GM10248 (cell line): ENCODE measurements at places on chromosomes 7 and 10.

DNA sequence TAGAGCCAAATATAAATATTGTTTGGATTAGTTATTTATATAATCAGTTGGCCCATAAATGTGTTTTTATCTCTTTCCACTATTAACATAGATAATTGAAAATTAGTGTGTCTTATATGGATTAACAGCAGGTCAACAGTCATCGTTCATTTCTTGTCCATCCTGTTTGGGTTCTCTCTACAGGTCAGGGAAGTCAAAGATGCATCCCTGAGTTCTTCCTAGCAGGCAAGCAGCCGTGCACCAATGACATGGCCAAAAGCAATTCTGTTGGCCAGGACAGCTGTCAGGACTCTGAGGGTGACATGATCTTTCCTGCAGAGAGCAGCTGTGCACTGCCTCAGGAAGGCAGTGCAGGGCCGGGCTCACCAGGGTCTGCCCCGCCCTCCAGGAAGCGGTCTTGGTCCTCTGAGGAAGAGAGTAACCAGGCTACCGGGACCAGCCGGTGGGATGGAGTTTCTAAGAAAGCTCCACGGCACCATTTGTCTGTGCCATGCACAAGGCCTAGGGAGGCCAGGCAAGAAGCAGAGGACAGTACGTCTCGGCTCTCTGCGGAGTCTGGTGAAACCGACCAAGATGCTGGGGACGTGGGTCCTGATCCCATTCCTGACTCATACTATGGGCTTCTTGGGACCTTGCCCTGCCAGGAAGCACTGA is 15.9 kb downstream of the FBH1 start:
- DNase-seq: no peak

GRCh38 chr7:143518941-143519340 is 41.3 kb downstream of the TAS2R41 start:
- no peak for DNase-seq

GRCh38 chr10:49611816-49612512 is 1.9 kb downstream of the SLC18A3 start:
- no peak for DNase-seq

- DNase-seq: no peak
These were observed 125.5 kb downstream of the PON1 start for GRCh38 chr7:95198863-95199262.

- DNase-seq: no peak
These were observed 488.4 kb upstream of the AKR1E2 start for GRCh38 chr10:4337563-4337962.

GRCh38 chr10:124998624-124999291 is 56.8 kb downstream of the ZRANB1 start:
- DNase-seq: peak; percentile 22

DNA sequence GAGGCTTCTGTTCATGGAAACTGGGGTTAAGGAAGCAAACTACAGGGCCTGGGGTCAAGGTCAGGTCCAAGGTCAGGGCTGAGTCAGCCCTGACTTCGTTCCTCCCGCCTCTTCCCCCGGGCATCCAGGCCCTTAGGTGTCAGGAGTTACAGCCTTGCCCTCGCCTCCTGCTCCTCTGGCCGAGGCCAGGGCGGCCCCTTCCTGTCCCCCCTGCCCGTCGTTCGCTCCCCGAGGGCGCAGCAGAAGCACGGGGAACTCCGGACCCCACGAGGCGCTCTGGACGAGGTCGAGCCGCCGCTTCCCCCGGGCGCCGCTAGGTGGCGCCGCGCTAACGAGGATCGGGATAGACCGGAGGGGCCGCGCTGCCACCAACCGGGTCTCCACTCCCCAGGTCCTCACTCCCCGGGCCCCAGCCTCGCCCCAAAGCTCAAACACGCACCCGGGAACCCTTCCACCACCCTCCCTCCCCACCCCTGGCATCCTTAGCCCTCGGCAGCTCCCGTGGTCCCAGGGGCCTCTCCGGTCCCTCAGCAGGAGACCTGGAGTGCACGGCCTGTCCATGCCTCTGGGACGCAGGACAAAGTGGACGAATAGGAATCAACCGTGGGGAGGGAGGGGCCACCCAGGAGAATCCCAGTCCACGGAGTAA is 59.2 kb upstream of the MYL10 start:
- peak; percentile 92 for DNase-seq

- no peak for DNase-seq
These were observed 11.7 kb upstream of the TBRG4 start for GRCh38 chr7:45122975-45123860.

DNA sequence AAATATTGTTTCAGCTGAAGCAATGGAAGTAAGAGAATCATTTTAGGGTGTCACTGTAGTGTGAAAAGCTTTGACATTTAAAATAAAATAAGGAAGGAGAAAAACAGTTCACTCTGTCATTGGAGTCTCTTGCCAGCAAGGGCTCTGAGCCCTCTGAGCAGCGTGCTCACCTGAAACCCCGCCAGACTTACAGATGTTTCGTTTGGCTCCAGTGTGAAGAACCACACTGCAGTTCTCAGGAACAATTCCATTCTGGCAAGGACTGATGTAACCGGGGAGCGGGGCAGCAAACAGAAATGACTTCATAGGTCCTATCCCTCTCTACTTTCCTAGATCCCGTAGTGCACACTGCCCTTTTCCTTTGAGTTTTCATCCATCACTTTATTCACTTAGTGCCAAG is 164.3 kb downstream of the CELF2 start:
- DNase-seq: no peak

DNA sequence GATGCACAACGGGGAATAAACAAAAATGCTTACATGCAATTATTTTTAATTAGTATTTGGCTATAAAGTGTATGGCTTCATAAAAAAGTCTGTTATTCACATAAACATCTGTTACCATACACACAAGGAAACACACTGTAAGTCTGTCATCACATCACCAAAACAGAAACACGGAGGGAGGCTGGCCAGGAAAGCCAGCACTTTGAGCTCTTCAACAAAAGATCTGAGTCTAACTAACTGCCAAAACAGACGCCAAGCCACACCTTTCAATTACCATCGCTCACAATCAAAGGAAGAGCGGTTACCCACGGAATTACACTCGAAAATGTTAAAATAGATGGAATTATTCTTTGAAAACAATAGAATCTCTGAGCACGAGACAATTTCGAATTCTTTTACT is 49.2 kb upstream of the MGMT start:
- DNase-seq: no peak

DNA sequence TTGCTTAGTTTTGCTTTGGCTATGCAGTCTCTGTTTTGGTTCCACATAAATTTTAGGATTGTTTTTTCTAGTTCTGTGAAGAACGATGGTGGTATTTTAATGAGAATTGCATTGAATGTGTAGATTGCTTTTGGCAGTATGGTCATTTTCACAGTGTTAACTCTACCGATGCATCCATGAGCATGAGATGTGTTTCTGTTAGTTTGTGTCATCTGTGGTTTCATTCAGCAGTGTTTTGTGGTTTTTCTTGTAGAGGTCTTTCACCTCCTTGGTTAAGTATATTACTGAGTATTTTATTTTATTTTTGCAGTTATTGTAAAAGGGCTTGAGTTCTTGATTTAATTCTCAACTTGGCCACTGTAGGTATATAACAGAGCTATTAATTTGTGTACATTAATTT is 78.2 kb upstream of the ZNF92 start:
- no peak for DNase-seq

GRCh38 chr10:74851831-74852230 is 25.4 kb downstream of the KAT6B start:
- no peak for DNase-seq

- DNase-seq: no peak
These were observed 12.1 kb upstream of the RNF216 start for GRCh38 chr7:5793361-5794072.

GRCh38 chr10:52082307-52082706 is 231.8 kb upstream of the DKK1 start:
- DNase-seq: no peak
